NCI-H1048 (cell line): ENCODE measurements at places on chromosomes 4 and X.

- DNase-seq, result no peak
Observed at GRCh38 chrX:148284821-148285220, 215.6 kb upstream of the AFF2 start.

DNA sequence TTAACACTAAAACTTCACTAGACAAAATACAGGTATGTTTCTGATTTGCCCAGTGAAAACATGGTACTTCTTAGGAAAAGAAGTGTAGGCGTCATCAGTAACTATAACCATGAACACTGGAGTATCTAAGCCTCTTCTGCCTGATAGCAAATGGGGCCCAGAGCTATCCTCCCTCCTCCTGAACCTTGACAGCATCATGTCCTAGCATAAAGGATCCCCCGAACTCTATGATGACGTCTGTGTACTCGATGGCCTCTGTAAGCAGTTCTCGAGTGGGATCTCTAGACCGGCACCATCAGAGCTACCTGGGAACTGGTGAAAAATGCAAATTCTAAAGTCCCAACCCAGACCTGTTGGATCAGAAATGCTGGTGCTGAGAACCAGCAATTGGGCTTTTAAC, 36.3 kb upstream of the MTNR1A start:
- no peak for DNase-seq

DNA sequence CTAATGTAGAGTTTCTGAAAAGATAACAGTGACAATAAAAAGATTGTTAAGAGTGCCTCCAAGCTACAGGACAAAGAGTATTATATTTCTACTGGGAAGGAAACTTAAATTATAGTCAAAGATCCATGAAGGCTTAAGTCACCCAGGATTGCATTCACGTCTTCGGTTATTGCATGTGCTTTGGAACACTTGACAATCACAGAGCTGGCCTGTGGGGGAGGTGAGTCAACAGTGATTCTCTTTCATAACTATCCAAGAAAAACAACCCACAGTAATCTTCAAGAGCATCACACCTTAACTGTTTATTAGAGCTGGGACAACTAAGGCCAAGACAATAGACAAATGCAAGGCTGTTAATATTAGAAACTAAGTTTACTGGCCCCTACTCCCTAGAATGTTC, 40.3 kb downstream of the PDGFC start:
- no peak for DNase-seq

DNA sequence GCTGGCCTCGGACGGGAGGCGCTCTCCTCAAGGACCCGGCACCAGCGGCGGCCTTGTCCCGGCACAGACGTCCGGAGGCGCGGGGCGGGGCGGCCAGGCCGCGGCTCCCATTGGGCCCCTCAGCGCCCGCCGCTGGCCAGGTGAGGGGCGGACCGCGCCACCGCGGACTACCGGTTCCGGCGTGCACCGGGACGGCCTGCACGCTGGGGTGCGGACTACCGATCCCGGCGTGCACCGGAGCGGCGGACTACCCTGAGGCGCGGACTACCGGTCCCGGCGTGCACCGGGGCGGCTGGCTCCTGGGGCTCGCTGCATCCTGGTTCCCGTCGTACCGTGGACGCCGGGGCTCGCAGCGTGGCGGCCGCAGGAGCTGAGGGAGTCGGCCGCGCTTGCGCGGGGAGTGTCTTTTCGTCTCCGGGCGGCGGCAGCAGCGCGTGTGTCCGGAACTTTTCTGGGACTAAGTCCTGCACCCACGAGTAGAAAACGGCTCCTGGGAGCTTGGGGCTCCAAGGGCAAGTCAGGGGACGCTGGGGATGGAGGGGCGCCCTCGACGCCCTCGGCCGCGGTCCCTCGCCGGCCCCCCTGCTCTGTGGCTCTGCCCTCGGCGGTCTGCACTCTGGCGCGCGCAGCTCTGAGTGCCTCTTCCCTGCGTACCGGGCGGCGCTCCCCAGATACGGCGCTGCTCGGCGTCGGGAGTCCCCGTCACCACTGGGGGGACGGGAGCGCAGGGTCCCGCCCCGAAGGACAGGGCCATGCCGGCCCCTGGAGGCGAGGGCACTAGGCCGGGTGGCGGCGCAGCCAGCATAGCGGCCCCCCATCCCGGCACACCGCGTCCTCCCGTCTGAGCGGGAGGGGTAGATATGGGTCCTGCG, at the start of gene LETM1:
Gene LETM1, minus strand, starts transcription at position 86 of the 872 bp plus-strand sequence. CDS start 206 bp downstream, outside the sequence.
- peak; percentile 87 for DNase-seq

DNA sequence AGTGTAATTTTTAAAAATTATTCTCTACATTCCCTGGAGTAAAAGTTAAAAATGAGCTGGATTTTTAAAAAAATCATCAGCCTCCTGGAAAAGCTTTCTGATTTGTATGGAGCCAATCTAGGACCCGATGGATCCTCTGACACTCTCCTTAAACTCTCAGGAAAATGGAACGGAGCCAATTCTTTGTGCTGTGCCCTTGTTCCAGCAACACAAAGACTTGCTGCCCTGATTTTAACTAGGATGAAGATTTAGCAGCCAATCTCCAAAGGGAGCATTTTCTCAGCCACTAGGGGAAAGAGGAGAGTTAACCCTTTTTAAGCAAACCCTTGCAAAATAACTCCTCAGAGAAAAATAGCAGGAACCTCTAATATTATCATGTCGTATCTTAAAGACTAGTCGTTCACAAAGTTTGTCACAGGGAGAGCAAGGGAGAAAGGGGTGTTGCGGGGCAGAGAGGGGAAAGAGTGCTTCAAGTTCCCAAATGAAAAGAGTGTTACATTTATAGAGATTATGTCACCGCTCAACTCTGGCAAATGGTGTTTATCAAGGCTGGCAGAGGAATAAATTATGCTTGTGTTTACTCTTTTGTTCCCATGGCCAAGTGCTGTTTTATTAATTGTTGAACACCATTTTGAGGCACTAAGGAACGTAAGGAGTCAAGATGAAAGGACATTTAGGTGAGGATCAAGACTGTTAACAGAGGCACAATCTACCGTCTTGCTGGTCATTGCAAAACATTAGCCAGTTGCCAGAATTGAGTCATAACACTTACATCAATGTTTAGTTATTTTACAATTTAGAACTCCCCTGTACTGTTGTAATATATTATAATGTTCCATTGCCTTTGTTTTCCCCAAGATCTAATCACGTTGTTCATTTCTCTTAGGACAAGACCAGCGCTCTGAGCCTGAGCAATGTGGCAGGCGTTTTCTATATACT, 250.7 kb downstream of the THOC2 start:
- no peak for DNase-seq

DNA sequence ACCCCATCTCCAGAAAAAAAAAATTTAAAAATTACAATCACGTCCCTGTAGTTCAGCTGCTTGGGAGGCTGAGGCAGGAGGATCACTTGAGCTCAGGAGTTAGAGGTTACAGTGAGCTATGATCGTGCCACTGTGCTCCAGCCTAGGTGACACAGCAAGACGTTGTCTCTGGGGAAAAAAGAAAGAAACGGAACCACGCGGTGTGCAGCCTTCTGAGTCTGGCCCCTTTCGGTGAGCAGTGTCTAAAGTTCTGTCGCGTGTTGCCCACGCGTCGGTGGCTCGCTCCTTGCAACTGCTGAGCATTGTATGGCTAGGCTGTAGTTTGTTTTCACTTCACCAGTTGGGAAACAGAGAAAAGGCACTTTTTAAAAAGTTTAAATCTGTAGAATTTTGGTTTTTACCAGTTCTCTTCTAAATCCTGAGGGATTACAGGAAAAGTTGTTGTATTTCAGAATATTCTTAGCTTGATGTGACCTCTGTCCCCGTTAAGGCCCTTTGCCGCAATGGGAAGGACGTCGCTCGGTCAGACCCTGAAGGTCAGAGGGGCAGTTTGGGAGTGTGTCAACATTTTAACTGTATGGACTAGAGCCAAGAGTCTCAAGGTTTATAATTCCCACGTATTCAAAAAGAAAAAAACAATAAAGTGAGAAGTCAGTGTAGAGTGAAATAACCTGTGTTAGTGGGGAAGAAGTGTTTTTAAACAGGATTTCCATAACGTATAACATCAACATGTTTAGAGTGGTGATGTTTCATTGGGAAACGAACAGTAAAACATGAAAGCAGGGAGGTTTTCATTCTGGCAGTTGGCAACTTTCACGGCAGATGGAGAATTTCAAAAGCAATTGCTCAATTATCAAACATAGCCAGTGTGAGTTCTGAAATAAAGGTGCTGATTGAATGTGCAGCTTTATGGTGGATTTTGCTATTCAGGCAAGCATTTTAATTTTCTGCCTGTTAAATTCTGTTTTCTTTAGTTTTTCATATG, 45.8 kb upstream of the MSANTD1 start:
- DNase-seq, result no peak

DNA sequence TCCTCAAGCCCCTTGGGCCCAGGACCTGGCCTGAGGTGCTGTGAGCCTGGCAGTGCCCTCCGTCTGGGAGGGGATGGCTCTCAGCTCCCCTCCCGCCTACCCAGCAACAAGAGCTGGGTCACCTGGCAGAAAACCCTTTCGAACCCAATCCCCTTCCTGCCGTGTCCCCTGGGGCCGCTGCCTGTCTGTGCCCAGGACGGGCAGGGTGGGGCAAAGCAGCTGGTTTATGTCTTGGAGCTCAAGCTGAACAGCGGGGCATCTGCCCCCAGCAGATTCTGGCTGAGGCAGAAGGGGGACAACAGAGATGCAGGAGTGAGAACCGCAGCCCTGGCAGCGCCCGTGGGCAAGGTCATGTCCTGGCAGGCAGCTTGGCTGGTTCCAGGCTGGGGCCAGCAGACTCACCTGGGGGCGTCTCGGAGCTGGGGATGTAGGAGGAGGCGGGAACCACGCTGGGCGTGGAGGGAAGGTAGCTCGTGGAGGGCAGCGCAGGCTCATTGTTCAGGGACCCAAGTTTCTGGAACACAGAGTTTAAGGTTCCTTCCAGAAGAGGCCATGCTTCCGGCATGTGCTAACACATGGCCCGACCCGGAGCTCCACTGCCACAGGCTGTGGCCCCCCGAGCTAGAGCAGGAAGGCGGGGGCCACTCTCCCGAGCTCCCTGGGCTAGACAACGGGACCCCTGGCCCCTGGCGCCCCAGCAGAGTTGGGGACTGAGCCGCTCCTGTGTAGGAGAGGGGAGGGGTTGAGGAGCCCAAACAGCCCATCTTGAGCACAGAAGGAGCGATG, 24.2 kb downstream of the NELFA start:
- DNase-seq, result no peak

DNA sequence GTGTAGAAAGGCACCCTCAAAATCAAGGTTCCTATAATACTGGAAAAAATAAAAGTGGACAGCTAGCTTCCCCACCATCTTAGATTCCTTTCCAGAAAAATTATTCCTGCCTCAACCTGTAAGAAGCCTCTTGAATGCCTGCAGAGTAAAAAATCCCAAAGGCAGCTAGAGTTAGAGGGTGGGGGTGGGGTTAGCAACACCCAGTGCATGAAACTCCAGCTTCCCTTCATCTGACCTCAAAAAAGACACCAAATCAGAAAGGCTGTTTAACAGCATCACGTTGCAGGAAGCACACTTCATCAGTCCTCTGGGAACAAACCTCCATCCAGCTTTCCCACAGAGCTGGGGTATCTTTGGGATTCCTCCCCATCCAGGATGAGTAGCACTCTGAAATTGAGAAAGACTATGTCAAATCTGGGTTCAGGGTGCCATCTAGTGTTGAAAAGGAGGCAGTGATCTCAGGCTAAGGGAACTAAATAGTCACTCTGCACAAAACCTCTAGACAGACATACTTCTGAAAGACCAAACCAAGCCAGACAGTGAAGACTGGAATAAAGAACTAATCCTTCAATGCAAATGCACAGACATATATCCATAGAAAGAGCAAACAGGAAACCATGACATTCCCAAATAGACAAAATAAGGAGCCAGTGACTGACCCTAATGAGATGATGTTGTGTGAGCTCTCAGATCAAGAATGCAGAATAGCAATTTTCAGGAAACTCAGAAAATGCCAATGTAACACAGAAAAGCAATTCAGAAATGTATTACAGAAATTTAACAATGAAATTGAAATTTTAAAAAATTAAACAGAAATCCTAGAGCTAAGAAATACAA, 97.9 kb downstream of the ARHGEF9 start:
- DNase-seq, result no peak

GRCh38 chrX:32293962-32294700, 917.2 kb downstream of the DMD start:
- no peak for DNase-seq

- DNase-seq, result peak; percentile 45
Observed at GRCh38 chr4:6546681-6547447, 28.1 kb upstream of the MAN2B2 start.

DNA sequence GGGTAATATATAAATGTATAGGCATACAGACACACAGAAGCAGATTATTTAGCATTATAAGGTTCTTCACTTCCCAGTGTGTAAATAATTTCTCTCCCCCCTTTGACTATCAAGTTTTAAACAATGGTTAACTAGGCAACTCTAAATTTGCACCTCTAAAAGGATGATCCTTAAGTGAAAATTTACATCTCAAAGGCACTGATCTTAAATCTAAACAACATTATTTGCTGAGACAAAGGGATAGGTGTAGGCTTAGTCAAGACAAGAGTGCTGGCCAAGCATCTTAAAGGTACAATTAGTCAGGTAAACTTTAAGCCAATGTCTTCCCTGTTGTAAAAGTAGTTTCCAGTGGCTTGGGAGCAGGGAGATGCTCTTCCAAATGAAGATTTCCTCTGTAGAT, 33.0 kb downstream of the NLRP2B start:
- DNase-seq, result no peak

DNA sequence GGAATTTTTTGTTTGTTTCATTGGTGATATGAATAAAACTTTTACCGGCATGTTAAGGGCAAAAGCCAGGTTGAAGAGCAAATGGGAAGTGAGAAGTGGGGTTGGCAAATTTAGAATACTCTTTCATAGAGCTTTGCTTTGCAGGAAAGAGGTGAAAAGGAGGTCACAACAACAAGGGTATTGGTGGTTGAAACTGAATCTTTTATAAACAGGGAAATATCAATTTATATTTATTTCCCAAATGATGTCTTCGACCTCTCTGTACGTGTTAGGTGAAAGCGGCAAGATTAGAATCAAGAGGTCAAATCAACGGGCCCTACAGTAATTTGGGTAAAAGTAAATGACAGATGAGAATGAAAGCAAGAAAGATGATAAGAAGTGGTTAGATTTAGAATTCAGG, 3.4 kb downstream of the SMR3A start:
- DNase-seq, result no peak

GRCh38 chrX:136910565-136911035, 30.1 kb upstream of the RBMX start:
- DNase-seq, result no peak

DNA sequence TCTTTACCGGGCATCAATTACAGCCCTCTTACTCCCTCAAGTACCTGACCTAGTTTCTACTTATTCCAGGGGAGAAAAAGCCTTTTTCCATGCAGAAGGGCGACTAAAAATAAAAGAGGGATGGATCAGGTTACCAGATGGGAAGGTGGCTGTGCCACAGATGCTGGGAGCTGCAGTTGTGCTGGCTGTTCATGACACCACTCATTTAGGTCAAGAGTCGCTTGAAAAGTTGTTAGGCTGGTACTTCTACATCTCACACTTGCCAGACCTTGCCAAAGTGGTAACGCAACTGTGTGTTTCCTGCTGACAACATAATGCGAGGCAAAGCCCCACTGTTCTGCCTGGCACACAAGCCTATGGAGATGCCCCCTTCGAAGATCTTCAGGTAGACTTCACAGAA, 148.4 kb upstream of the FGF16 start:
- no peak for DNase-seq

GRCh38 chr4:148527571-148527970, 85.4 kb upstream of the NR3C2 start:
- DNase-seq, result no peak

GRCh38 chr4:25399510-25399909, 22.4 kb downstream of the ANAPC4 start:
- DNase-seq, result no peak
